ENCODE measurements at places on chromosomes 1 and 21.

GRCh38 chr1:157540160-157540748 lies 12.1 kb downstream of the FCRL5 start:
- no peak for DNase-seq

GRCh38 chr1:114314098-114314497 lies 160.4 kb upstream of the SYT6 start:
- DNase-seq: no peak

DNA sequence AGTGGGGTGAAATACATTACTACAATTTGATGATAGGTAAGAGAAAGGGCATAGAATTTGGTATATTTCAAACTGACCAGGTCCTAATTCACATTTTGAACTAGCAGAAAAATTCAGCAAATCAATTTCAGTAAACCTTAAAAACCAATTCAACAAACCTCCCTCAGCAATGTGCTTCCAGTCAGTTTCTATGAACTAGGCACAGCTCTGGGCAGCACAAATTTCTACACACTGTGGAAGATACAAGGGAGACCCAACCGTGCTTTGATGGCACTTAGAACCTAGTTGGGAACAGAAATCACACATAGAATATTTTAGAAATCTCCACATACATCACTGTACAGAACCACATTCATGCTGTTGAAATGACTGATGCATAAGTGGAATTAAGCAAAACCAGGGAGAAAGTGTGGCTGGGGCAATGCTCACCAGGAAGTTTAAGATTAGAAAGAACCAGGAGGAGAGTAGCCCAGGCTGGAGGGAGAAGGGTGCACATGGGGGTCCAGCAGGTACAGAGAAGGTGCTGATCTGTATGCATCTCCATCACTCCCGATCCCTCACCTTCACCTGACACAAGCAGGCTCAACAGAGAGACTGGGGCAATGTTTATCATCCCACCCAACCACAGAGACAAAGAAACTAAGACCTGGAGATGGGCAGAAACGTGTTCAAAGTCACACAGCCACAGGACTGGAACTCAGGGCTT lies 14.8 kb downstream of the C1orf226 start:
- no peak for DNase-seq

DNA sequence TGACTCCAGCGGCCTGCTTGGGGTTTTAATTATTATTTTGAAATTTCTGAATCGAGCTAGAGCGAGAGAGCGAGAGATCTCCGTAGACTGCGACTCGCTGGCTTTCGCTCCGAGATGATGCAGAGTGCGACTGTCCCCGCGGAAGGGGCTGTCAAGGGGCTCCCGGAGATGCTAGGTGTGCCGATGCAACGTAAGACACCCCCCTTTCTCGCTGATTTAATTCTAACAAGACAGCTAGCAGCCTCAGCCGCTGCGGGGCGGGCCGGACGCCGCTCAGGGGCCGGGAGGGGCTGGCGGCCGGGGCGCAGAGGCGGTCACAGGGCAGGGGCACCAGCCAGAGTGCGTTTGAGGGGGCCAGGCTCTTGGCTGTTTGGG lies 339 bp downstream of the LHX4 start:
- DNase-seq: no peak

DNA sequence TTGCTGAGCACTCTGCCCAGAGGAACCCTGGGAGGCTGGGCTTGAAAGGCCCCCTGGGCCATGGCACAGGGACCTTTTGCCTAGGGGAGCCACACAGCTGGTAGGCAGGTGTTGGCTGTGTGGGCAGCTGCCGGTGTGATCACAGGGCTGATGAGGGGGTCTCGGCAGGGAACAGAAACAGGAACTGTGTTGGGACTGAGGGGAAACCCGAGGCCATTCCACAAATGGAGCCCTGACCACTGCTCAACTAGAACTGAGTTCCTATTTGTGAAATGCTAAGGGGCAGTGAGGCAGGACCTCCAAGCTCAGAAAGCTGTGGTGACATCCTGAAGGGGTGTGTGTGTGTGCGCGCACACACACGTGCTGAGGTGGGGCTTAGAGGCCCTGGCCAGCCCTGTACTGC lies 6.4 kb upstream of the THEM5 start:
- no peak for DNase-seq

GRCh38 chr1:109198043-109198695 lies 15.5 kb upstream of the SARS1 start:
- no peak for DNase-seq

- DNase-seq: no peak
Measured at GRCh38 chr1:160605205-160605604, 25.9 kb upstream of the CD84 start.

DNA sequence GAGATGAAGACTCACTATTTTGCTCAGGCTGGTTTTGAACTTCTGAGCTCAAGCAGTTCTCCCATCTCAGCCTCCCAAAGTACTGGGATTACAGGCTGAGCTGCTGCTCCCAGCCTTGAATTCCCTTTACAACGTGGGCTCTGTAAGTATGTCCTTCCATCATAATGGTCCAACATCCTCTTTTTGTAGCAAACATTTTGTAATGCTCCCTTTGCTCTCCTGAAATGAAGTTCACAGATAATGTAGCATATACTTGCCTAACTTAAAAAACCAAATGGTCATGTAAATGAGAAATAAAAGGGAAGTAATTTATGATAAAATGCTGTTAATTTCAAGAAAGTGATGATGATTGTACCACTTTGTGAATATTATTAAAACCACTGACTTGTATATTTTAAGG lies 30.5 kb upstream of the THEM4 start:
- no peak for DNase-seq

GRCh38 chr1:30957560-30958222 lies 49.1 kb upstream of the SDC3 start:
- no peak for DNase-seq

DNA sequence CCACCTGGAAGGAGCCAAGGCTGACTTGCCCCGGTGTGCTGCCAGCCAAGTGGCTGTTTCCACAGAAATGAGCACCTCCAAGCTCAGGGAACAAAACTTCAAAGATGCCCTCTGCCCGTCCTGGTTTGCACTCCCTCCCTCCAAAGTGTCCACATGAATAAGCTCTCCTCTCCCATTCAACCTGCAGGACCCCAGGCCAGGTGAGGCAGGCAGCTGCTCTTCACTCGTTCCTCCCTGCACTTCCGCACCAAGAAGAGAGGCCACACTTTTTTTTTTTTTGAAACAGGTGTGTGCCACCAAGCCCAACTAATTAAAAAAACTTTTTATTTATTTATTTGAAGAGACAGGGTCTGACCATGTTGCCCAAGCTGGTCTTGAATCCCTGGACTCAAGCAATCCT lies 18.5 kb upstream of the CLIC4 start:
- DNase-seq: no peak

GRCh38 chr1:14149431-14149830 lies 449.1 kb upstream of the KAZN start:
- no peak for DNase-seq

DNA sequence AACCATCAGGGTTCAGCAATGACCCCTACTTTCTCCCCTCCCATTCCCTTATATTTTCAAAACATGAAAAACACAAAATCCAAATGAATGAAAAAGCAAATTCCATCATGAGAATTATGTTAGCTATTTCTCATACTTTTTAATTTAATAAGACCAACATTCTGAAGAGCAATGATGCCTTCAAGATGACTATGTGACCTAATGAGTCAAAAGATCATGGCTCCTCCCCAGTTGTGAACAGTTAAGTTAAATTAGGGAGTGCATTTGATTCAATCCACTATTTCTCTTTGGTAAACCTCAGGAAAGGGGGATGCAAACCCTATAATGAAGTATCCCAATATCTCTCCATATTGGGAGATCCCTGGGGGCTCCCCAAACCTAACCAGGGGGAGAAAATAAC lies 36.5 kb downstream of the PUM1 start:
- no peak for DNase-seq

DNA sequence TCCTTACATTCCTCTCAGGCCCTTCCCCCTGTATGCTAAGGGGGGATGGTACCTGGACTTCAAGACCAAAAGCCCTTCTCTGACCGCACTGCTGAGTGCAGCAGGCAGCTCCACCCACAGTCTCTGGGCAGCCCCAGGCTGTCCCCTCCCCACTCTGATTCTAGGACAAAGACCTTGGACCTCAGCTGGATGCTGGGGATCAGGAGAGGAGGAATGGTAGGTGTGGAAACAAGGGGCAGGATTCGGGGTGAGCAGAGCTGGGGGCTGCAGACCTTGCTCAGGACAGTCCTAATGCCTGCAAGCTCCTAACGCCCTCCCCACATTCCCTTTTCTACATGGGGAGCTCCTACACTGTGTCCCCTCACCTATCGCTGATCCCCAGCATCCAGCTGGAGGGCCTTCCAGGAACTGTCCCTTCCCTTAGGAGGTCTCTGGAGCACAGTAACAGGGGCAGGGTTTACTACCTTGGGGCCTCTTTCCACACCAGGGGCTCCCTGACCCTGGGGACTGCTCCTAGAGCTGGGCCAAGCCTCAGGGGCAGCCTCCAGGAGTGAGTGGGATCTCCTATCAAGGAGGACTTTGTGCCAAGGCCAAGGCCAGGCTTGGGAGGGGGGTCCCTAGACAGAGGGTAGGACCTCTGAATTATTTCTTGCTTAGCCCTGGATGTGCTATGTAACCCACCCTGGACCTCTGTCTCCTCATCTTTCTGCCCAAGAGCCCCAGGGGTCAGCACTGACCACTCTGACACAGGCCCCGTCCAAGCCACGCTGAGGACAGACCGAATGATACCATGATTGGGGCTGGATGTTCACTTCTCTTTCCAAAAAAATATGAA lies 5.6 kb downstream of the CLDN19 start:
- DNase-seq: no peak

DNA sequence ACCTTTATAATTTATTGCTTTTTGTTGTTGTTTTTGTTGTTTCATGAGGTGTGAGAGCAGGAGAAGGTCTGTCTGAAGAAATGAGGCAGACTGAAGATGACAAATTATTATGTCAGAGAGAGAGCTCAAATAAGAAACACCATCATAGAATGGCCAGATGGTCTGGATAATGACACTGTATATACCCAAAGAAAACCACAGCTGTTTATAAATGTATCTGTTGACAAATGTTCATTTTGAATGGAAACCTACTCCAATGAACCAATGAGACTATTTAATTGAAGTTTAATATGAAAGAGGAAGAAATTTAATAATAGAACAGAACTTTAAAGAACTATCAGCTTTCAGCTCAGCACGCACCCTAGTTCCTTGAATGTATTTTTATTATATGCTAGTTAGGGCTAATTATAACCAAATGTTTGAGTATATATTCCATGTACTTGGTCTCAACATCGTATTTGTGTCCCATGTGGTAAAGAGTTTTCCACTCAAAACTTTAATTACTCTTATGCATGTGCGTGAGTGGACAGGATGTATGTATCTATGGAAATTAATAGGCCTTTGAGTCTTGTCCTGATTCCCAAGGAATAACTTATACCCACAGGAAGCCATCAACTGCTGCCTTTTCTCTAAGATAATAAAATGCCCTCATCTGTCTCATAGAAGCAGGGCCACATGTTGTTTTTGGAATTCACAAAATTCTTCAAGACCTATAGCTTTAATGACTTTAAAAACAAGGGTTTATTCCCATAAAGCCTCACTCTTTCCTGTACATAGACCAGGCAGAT lies 202.7 kb downstream of the KCNK2 start:
- DNase-seq: no peak

- DNase-seq: no peak
Measured at GRCh38 chr1:236774926-236775325, 20.2 kb upstream of the MTR start.

- DNase-seq: no peak
Measured at GRCh38 chr1:82786883-82787282, 986.1 kb downstream of the ADGRL2 start.

GRCh38 chr21:30629200-30629599 lies 5.8 kb upstream of the KRTAP20-2 start:
- DNase-seq: no peak

DNA sequence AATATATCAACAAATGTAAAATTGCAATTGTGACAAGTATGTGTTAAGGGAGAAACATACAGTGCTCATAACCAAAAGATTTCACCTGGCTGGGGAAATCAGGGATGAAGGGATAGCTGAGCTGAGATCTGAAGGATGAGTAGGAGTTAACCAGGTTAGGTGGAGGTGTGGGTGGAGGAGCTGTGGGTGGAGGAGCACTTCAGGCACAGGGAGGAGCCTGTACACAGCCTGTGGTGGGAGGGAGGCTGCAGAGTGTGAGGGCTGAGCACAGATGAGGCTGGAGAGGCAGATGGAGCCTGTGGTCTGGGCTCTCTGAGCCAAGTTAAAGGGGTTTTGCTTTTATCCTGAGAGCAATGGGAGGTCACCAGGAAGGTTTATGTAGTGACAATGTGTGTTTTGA lies 111.9 kb downstream of the XCL2 start:
- no peak for DNase-seq

DNA sequence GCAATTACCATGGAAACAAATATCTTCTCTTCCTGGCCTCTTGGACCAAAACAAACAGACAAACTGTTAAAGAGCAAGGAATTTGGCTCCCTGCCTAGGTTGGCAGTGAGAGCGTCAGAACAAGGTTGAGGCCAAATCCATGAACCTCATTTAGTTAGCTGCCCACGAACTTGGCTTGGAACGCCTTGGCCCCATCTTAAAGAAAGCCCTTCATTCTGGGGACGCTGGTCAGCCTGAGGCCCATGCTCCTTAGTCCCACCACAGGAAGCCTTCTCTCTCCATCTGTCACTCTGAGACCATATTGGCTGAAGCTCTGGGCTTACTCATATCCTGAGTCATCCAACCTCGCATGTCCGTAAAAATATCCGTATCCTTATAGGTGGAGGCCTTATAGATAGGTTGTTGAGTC lies 62.4 kb upstream of the DIRAS3 start:
- peak; percentile 18 for DNase-seq

- no peak for DNase-seq
Measured at GRCh38 chr1:53574621-53575020, 115.4 kb downstream of the DMRTB1 start.

DNA sequence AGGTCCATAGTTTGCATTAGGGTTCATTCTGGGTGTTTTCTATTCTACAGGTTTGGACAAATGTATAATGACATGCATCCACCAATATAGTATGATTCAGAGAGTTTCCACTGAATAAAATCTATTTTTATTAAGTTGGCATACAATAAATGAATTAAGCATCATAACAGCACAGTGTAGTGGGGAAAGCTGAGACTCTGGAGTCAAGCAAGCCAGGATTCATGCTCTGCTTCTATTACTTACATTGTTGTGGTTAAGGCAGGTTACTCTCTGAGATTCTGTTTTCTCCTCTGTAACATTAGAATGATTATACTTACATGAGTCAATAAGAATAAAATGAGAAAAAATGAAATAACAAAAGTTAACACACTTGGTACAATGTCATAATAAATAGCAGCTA lies 131.3 kb downstream of the SLC30A10 start:
- no peak for DNase-seq

DNA sequence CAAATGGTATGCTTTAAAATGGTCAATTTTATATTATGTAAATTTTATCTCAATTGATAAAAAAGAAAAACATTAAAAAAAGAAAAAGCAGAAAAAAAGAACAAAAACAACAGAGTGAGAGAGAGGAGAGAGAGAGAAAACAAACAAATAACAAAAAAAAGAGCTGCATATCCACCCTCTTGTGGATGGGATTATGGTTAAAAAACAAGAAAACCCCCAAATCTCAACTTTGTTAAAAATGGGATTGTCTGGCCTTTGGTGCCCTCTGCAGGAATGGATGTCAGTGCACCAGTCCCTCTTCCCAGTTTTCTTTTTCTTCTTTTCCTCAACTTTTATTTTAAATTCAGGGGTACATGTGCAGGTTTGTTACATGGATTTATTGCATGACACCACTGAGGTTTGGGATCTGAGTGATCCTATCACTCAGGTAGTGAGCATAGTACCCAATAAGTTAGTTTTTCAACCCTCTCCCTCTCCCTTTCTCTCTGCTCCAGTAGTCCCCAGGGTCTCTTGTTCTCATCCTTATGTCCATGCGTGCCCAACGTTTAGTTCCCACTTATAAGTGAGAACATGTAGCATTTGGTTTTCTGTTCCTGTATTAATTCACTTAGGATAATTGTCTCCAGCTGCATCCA lies 28.1 kb downstream of the RNF187 start:
- no peak for DNase-seq
